ENCODE measurements at places on chromosomes 4 and X.

DNA sequence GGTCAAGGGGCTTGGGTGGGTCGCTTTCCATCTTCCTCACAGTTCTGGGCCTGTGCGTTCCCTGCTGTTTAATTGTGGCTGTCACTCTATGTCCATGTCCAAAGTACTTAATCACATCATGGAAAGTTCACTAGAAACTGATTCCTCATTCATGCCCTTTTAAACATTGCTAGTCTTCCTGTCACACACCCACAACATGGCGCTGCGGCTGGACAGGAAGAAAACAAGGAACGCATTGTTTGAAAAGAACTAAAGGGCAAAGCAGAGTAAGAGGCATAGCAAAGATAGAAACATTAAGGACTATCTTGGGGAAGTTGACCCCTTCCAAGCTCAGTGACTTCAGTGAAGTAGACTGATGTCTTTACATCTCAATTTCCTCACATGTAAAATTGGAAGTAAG is 18.4 kb downstream of the PNPLA4 start:
- no peak for DNase-seq

- no peak for DNase-seq
These were observed 2.3 kb upstream of the MID1IP1 start for GRCh38 chrX:38798956-38799355.

DNA sequence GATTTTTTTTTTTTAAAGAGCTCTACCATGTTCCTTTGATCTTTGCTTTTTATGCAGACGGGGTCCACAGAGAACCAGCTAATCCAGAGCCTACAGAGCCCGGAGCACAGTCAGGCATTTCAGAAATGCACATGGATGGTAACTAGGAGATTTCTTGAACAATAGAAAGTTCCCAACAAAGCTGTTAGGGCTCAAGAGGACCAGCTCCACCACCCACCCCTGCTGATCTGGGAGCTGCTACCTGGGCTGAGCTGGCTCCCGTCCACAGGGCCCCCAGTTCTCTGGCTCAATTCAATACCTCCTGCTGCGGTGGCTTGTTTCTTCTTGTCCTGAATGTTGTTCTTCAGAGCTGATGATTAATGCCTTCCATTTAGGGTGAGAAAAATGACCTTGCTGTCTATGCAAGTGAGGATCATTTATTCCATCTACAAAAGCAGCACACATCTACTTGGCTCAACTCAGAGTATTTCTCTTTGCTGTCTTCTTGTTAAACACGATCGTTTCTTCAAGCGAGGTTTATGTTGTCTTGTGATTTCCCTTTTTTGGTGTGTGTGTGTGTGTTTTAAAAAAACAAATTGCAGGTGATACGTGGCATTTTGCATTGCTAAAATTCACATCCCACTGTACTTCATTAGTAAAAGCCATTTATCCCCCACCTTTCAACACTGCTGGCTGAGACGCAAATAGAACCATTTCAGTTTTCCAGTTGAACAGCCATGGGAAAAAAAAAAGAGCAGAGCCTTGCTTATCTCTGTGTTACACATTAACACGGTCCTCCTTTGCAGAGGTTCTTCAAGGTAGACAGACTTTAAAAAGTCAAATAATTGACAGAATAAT is 31.3 kb downstream of the IGFBP7 start:
- DNase-seq = peak; percentile 11

DNA sequence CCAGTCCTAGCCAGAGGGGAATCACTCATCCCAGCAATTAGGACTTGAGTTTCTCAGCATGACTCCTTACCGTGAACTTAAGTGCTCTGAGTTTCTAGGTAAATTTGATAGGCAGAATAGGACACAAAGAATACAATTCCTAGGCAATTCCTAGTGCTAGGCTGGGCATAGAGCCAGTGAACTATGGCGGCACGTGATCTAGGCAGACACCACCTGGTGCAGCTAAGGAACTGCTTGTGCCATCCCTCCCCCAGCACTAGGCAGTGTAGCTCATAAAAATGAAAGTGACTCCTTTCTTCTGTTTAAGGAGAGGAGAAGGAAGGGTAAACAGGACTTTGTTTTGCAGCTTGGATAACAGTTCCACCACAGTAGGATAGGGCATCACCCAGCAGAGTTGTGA is 736.3 kb upstream of the PCDH7 start:
- DNase-seq = no peak

DNA sequence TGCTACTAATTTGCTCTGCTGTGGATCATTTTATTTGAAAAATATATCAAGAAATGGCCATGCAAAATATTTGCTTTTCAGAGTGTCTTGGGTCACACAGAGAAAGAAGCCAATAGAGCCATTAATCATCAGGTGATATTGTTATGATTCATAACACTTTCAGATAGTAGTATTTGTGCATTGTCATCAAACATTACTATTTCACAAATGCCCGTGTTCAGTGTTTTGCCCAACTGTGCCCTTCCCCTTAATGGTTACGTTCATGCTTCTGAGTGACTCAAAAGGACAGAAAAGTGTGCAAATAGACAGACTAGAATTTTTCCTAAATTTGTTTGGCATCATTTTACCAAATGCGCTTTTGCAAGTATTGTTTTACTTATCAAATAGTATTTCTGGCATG is 46.5 kb downstream of the PHOX2B start:
- no peak for DNase-seq

- peak; percentile 74 for DNase-seq
These were observed 168.7 kb downstream of the SCFD2 start for GRCh38 chr4:53196882-53197771.

- DNase-seq = no peak
These were observed 41.5 kb downstream of the PLK4 start for GRCh38 chr4:127922226-127922625.

DNA sequence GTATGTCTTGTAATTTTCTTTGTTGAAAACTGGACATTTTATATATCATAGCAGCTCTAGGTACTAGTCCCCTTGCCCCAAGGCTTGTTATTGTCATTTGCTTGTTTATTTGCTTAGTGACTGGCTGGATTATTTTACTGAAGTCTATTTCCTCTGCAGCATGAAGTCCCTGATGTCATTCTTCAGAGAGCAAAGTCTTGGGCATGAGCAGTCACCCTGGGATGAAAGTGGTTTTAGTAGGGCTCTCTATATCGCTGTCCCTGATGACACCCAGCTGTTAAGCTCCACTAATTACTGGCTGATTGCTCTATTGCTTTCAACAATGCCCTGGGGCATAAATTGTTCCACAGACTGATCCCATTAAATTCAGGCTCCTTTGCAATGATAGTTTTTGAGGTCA is 113.5 kb upstream of the USP9X start:
- DNase-seq = no peak

DNA sequence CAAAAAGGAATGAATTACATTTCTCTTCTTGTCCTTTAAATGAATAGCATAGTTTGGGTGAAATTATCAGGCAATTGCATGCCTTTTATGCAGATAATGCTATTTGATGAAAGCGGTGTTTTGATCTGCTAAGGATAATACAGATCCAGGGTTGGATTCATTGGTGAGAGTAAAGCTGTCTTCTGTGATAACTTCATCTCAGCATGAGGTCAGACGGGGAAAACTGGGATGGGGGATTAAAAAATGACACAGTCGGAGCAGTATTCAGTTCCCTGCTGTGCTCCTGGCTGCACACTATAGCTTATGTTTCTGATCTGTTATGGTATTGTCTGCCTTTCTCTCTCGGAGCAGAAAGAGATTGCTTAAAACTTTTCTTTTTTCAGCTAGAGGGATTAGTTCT is 105.9 kb upstream of the TENM3 start:
- DNase-seq = no peak

DNA sequence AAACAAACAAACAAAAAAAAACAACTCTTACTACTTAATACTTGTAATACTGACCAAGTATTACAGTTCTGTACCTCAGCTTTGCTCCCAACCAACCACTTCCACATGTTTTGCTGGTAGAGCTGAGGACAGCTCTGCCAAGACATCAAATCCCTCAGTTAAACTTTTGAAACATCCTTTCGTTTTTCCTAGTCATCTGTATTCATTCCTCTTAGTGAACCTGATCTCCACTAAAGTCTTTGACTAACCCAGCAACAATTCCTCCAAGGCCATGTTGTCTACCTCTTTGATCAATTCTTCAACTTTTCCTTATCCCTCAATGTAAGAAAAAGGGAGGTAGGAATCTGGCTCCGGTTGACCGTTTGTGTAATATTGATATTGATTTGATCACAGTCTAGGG is 247.5 kb downstream of the ARHGAP24 start:
- DNase-seq = no peak

GRCh38 chrX:12227412-12228041 is 89.3 kb downstream of the FRMPD4 start:
- DNase-seq = no peak

DNA sequence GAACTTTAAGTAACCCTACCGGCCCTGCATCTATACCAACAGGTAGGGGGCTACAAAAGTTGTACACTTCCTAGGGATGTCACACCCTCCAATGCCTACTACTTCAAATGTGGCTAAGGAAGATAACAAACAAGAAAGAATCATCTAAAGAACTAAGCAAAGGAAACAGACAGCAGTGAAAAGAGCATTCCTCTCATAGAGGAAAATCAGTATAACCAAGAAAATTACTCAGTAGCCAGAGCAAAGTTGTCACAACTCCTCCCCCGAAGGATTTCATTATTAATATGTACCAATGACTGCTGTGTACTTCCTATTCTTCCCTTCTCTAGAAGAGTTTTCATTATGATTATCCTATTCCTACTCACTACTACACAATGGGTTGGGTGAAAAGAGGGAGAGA is 12.6 kb downstream of the ANKRD17 start:
- DNase-seq = no peak

- DNase-seq = no peak
These were observed 23.2 kb downstream of the APOO start for GRCh38 chrX:23884427-23885024.

DNA sequence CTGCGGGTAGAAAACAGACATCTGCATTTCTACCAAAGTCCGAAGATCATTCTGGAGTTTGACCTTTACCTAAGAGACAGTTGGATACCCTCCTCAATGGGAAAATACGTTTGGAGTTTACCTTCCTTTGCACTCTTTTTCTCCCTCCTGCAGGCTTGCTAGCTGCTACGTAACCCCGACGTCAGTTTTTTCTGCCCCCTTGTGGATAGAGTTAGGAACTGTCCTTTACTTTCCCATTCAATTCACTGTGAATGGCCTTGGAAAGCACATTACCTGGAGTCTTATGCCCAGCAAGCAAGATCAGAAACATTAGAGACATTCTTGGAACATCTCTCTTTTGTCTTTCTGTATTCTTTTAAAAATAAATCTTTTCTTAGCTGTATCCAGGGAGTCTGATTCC is 250.7 kb downstream of the NAP1L3 start:
- DNase-seq = peak; percentile 26

DNA sequence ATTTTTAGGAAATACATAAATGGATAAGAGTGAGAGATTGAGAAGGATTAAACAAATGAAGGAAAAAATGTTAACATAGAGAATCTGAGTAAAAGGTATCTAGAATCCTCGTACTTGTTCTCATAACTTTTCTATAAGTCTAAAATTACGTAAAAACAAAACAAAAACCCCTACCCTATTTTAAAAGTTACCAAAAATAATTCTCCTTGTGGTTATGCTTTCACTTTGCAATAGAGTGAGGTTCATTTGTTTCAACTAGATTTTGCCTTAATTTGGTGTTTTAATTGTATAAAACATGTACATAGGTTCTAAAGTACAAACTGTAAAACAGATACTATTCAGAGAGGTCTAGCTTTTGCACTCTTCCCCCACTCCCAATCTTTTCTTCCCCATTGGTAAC is 3.8 kb upstream of the GPR34 start:
- DNase-seq = no peak

- DNase-seq = no peak
These were observed 2384.1 kb downstream of the PCDH7 start for GRCh38 chr4:33104273-33104672.

- DNase-seq = no peak
These were observed 9.8 kb upstream of the NOCT start for GRCh38 chr4:139005774-139006173.

- DNase-seq = no peak
These were observed 32.2 kb downstream of the NFXL1 start for GRCh38 chr4:47882228-47882627.

DNA sequence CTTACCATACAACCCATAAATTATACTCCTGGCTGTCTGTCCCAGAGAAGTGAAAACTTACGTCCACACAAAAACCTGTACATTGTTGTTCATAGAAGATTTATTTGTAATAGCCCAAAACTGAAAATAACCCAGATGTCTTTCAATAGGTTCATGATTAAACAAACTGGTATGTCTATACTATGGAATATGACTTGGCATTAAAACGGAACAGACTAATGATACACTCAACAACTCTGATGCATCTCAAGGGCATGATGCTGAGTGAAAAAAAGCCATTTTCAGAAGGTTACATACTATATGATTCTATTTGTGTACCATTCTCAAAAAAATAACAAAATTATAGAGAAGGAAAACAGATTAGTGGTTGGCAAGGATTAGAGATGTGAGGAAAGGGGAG is 11.6 kb upstream of the MND1 start:
- DNase-seq = no peak

GRCh38 chr4:113539408-113539807 is 222.1 kb downstream of the CAMK2D start:
- DNase-seq = no peak

GRCh38 chr4:89800527-89801103 is 36.3 kb downstream of the SNCA start:
- no peak for DNase-seq

DNA sequence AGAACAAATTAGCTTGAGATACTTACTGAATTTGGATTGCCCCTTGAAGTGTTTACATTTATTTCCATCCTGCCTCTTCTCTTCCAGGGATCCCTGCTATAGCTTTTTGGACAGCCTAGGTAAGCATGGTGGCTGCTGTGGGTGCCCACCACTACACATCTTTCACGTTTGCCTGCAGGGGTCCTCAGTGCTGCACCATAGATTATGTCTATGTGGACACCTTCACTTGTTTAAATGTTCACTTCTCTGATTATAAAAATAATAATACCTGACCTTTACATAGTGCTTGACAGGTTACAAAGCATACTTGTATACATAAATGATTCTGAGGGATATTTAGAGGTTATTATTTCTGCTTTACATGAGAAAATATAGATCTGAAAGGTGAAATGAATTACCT is 67.9 kb upstream of the SLC4A4 start:
- peak; percentile 14 for DNase-seq

DNA sequence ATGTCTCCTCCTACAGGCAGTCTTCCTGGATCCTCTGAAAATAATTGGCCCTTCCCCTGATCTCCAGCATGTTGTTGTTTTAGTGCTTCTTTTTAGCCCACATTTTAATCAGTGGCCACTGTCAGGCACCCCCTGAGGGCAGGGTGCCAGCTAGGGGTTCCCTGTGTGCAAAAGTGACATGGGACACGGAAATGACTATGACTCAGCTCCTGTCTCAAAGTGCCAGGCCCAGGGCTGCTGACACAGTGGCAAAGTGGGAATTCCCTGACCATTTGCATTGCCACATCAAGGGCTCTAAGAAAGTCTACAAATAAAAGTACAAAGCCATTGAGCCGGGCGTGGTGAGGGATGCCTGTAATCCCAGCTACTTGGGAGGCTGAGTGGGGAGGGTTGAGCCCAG is 24.8 kb downstream of the HMX1 start:
- DNase-seq = no peak

DNA sequence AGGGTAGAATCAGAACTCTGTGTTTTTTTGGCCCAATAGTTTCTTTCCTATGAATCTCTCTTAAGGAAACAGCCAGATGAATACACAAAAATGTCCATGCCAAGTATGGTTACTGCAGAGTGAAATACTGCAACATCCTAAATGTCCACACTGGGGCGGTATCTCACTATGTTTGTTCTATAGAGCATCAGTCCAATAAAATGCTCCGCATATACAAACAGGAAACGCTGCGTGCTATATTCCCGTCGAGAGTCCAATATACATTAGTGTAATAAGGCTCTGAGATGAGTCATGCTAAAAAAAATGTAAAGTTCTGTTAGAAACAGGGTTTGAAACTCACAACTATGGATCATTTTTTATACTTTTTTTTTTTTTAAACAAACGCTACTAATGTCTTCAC is 72.9 kb upstream of the ENOX2 start:
- DNase-seq = peak; percentile 17
